ENCODE measurements at places on chromosomes 3 and 15. TPM values are rescaled to one million over a fixed set of nuclear protein-coding genes. Genes with fewer than 3 reads are reported as not detected.

The SELENOS gene
- 109 TPM for total RNA-seq

DNA sequence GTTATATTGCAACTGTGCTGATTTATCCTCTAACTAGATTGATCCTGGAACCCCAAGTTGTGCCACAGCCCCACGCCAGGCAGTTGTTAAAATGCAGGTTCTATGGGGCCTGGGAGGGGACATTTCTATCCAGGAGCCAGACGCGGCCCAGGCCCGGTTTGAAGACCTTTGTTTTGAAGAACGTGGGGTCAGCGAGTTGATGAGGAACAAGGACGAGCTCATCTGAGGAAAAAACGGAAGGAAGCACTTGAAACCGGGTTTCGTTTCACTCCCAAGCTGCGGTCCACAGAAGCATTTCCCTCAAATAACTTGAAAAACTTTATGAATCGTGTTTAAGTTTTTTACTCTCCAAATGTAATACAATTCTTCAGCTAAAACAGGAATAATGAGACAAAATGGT, 76.4 kb downstream of the CHSY1 start:
- no peak for DNase-seq

DNA sequence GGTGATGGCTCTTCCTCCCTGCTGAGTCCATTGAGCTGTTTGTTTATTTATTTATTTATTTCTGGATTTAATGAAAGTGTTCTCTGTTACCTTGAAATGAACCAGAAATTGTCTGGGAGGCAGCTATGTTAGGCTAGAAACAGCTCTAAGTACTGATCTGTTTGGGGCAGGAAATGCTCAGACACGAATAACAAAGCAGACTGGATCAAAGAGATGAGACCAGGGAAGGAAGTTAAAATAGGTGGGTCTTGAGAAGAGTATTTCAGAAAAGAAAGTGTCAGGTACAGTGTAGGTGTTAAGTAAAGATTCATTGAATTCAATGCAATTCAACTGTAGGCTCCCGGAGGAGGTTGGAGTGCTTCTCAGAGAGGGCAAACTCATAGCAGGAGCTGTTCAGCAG, 173.3 kb downstream of the IL20RB start:
- DNase-seq, result no peak

GRCh38 chr3:194376241-194376560, 6.7 kb upstream of the LRRC15 start:
- no peak for DNase-seq

- DNase-seq, result no peak
Measured at GRCh38 chr3:189890496-189890895, 230.2 kb downstream of the P3H2 start.

DNA sequence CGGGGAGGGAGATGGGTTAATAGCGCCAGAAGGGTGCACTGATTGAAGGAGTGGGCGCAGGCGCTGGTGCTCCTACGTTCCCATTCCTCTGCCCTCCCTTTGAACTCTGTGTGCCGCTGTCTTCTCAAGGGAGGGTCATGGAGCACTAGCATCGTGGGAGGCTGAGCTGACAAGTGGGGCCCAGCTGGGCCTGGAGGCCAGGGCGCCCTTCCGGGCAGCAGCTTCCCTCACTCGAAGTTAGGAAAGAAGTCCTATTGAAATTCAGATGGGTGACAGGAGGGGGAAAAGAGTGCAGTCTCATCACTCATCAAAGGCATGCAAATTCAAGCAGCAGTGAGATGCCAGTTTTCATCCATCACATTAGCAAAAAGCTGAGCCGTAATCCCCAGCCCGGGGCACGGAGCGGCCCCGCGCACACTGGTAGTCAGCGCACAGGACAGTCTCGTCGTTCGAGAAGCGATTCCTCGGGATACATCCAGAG, 128.2 kb downstream of the LRRK1 start:
- DNase-seq, result no peak
